Esophagus (tissue), 2 donors: ENCODE measurements at places on chromosomes 12 and 14. TPM values are rescaled to one million over a fixed set of nuclear protein-coding genes. Genes with fewer than 3 reads are reported as not detected.

The KRT1 gene
- 4.1 TPM for polyA plus RNA-seq

The AKAP3 gene
- polyA plus RNA-seq, result 0.75 TPM

The GPRC5D gene
- 0.69 TPM for polyA plus RNA-seq

The ITGA7 gene
- 15.3 TPM for polyA plus RNA-seq

The ACACB gene
- 18.2 TPM for polyA plus RNA-seq

The ACSS3 gene
- polyA plus RNA-seq, result 0.31 TPM

The TAC3 gene
- polyA plus RNA-seq, result not detected

The RPS6KL1 gene
- 3.0 TPM for polyA plus RNA-seq

The ASB2 gene
- 4.7 TPM for polyA plus RNA-seq

The PTPRB gene
- polyA plus RNA-seq, result 1.6 TPM

The LAG3 gene
- polyA plus RNA-seq, result 0.88 TPM

The KLRC2 gene
- 0.75 TPM for polyA plus RNA-seq

The C12orf60 gene
- polyA plus RNA-seq, result 0.33 TPM

The GPX2 gene
- polyA plus RNA-seq, result 77.2 TPM

The STXBP6 gene
- polyA plus RNA-seq, result 2.2 TPM

The PMEL gene
- polyA plus RNA-seq, result 0.75 TPM

The TFCP2 gene
- polyA plus RNA-seq, result 9.6 TPM

The LRFN5 gene
- polyA plus RNA-seq, result 0.14 TPM

The MYF5 gene
- polyA plus RNA-seq, result not detected

The KLHL33 gene
- polyA plus RNA-seq, result 0.07 TPM

The CYP27B1 gene
- 0.64 TPM for polyA plus RNA-seq

The CCDC38 gene
- polyA plus RNA-seq, result not detected

The CLEC9A gene
- polyA plus RNA-seq, result 0.13 TPM

The FOXG1 gene
- 0.10 TPM for polyA plus RNA-seq

The NAV3 gene
- 0.19 TPM for polyA plus RNA-seq

The VRTN gene
- not detected for polyA plus RNA-seq

The NINJ2 gene
- polyA plus RNA-seq, result 10.9 TPM

The AQP2 gene
- not detected for polyA plus RNA-seq

The SOX5 gene
- polyA plus RNA-seq, result 0.24 TPM

The DCN gene
- 41.1 TPM for polyA plus RNA-seq
